IMR-90 (cell line): ENCODE measurements at places on chromosomes 16 and 17.

- no peak within 1 kb of the TSS for H3K4me3 ChIP-seq
- H3K36me3 ChIP-seq, result no peaks in the 10 kb centered on the region
- no peak within 1 kb of the TSS for H3K27ac ChIP-seq
Measured at GRCh38 chr16:50681021-50681885, at the start of gene SNX20. Gene SNX20 (minus strand): TSS chr16:50681312. CDS start chr16:50677526, 3,786 bp downstream.

DNA sequence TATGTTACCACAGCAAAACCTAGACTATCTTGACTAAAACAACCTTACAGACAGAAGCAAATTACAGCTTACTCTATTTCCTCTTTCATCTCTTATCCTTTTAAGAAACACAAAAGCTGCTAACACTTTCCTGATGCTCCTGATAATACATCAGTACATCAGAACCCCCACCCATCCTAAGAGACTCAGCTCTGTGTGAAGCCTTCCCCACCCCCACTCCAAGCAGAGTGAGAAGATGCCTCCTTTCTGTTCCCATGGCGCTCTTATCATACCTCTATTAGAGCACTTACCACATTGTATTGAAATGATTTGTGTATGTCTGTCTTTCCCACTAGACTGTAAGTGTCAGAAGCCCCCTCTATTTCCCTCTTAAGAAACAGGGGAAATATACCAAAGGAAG lies 42.4 kb upstream of the HS3ST2 start:
- no peak overlapping the region for H3K27ac ChIP-seq
- no peaks in the 10 kb centered on the region for H3K27me3 ChIP-seq
- H3K4me1 ChIP-seq, result no peaks in the 10 kb centered on the region
- H3K4me3 ChIP-seq, result no peak overlapping the region
- no peaks in the 10 kb centered on the region for H3K36me3 ChIP-seq

DNA sequence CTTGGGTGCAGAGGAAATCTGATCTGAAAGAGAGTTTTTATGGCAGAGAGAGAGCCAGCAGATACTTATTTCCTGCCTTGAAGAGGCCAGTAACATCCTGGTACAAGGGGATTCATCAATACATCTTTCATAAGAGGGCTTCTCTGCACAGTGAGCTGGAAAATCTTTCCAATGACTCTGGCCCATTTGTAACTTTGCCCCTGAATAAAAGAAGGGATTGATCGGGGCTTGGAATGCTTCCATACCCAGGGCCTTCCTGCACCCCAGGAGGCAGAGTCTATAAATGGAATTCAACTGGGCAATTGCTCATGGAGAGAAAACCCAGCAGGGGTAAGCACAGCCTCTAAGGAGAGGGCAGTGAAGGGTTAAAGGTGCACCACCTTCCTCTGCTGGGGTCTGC lies 163.3 kb downstream of the XYLT1 start:
- no peak overlapping the region for H3K4me3 ChIP-seq
- H3K4me1 ChIP-seq, result no peaks in the 10 kb centered on the region
- H3K27me3 ChIP-seq, result no peaks in the 10 kb centered on the region
- no peaks in the 10 kb centered on the region for H3K36me3 ChIP-seq
- no peak for DNase-seq

DNA sequence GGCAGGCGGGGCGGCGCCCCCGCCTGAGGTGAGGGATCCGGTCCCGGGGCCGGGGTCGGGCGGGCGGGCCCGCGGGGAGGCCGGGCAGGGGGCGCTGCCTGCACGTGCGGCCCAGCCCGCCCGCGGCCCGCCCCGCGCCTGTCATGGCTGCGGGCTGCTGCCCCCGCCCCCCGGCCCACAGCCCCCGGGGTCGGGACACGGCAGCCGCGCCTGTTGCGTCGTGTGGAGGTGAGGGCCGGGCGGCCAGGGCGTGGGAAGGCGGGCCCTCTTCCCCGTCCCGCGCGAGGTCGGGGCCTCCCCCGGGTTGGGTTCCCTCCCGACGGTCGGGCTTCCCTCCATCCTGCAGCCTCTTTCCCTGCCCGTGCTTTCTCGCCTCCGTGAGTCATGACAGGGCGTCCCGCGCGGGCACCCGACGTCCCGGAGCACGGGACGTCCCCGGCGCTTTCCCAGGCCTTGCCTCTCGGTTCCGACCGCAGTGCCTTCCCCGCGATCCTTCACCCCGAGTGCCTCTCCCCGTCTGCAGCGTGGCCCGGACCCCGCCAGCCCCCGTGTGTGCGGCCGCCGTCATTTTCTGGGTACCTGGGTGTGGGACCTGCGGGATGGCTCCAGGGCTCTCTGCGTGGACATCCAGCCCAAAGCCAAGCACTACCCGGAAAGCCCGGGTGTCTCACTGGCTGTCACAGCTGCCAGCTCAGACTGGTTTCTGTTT lies 76.7 kb downstream of the CHD9 start:
- H3K4me1 ChIP-seq, result peaks cover 7% of the 10 kb centered on the region
- no peaks in the 10 kb centered on the region for H3K36me3 ChIP-seq
- H3K27me3 ChIP-seq, result no peaks in the 10 kb centered on the region
- DNase-seq, result peak; percentile 31

DNA sequence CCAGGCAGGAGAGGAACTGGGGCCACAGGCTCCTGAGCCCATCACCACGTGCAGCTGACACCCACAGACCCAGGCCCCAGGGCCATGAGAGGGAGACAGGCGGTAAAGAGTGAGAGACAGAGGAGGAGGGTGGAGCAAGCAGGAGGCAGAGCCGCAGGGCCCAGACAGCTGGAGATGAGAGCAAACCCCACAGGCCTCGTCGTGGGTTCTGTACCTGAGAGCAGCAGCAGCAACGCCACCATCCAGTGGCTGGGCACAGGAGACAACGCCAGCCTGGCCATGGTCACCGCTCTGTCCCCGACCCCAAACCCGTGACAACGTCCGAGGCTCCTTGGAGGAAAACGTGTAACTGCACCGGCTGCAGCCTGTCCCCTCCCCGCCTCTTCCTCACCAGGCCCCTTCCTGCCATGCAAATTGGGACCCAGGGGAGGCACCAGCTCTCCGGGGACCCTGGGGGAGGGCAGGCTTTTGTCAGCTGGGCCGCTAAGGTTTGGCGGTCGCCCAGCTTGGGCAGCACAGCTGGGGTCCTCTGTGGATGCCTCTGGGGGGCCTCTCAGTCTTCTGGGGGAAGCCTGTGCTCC lies at the start of gene CD79B:
Gene CD79B, minus strand, starts transcription at position 351 of the 581 bp plus-strand sequence. Its CDS starts 70 bp downstream, at position 281.
- no peaks in the 10 kb centered on the region for H3K4me1 ChIP-seq
- no peaks in the 10 kb centered on the region for H3K36me3 ChIP-seq
- H3K27me3 ChIP-seq, result peaks cover 38% of the 10 kb centered on the region

GRCh38 chr17:79691931-79692330 lies 38.8 kb upstream of the ENPP7 start:
- no peaks in the 10 kb centered on the region for H3K4me1 ChIP-seq
- H3K4me3 ChIP-seq, result no peak overlapping the region
- no peak overlapping the region for H3K27ac ChIP-seq
- peaks cover 34% of the 10 kb centered on the region; the same call in 1 of the 2 replicates for H3K27me3 ChIP-seq
- no peaks in the 10 kb centered on the region for H3K36me3 ChIP-seq

GRCh38 chr16:74291577-74292208 lies 4.9 kb upstream of the PSMD7 start:
- no peaks in the 10 kb centered on the region for H3K27me3 ChIP-seq
- no peaks in the 10 kb centered on the region for H3K36me3 ChIP-seq
- no peaks in the 10 kb centered on the region for H3K4me1 ChIP-seq
- H3K4me3 ChIP-seq, result no peak overlapping the region

GRCh38 chr16:69924041-69924775 lies 26.9 kb upstream of the CLEC18A start:
- H3K4me1 ChIP-seq, result peaks cover 8% of the 10 kb centered on the region
- H3K27me3 ChIP-seq, result no peaks in the 10 kb centered on the region
- DNase-seq, result no peak
- H3K4me3 ChIP-seq, result no peak overlapping the region
- peak overlapping the region; percentile 43; the same call in 1 of the 2 replicates for H3K27ac ChIP-seq

DNA sequence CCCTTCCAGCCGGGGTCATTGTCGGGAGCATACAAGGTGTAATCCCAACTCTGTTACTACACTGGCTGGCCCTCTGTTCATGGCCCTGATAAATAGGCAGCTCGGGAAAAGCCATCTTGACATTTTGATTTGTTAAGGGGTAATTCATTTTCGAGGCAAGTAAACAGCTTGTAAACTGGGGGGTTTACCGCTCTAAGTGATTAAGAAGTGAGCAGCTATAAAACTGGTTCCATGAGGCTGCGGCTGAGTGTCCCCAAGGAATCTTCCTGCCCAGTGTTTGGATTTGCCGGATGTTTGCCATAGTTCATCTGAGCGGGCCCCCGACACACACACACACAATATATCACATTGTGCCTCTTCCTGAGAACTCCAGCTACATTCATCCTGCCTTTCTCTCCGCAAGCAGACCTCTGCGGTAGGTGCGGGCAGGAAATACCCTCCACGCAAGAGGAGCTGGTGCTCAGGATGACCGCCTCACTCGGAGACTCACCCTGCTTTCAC lies 92.2 kb downstream of the SOCS1 start:
- H3K4me1 ChIP-seq, result peaks cover 25% of the 10 kb centered on the region
- peaks cover 13% of the 10 kb centered on the region for H3K36me3 ChIP-seq
- DNase-seq, result no peak
- H3K27ac ChIP-seq, result no peak overlapping the region

GRCh38 chr16:860891-861290 lies 60.4 kb upstream of the GNG13 start:
- no peaks in the 10 kb centered on the region for H3K27me3 ChIP-seq
- no peak overlapping the region for H3K27ac ChIP-seq
- no peaks in the 10 kb centered on the region for H3K4me1 ChIP-seq
- no peak for DNase-seq
- H3K4me3 ChIP-seq, result no peak overlapping the region

- H3K27me3 ChIP-seq, result no peaks in the 10 kb centered on the region
- no peak for DNase-seq
- peaks cover 40% of the 10 kb centered on the region for H3K36me3 ChIP-seq
- no peak overlapping the region for H3K4me3 ChIP-seq
- H3K4me1 ChIP-seq, result no peaks in the 10 kb centered on the region
- no peak overlapping the region for H3K27ac ChIP-seq
Measured at GRCh38 chr16:8828541-8829165, 31.0 kb downstream of the PMM2 start.

DNA sequence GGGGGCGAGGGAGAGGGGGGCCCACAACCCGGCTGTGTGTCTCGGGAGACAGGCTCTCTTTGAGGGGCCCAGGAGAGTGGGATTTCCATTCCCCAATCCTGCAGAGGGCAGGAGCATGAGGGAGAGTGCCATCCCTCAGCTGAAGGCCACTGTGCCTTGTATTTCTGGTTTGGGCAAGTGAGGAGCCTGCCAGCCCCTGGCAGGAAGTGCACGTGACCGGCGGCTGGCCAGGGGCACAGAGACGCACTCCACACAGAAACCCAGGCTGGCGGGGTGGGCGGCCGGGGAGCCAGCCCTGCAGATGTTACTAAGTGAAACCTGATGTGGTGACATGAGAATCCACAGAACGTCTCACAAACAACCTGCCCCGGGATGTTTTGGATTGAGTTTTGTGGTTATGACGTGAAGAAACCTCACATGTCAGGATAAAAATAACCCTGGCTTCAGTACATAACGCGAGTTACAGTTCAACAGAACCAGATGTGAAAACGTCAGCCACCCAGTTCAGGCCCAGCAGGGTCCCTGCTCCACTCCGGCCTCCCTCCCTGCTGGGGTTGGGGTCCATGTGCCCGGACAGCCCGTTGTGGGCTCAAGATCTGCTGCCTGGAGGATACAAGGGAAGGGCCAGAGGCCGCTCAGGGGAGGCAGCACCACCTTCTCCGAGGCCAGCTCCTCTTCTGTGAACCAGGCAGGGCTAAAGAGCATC lies 51.7 kb upstream of the MTSS2 start:
- peak overlapping the region; percentile 95 for H3K27ac ChIP-seq
- no peaks in the 10 kb centered on the region for H3K36me3 ChIP-seq
- H3K27me3 ChIP-seq, result no peaks in the 10 kb centered on the region
- DNase-seq, result peak; percentile 99

DNA sequence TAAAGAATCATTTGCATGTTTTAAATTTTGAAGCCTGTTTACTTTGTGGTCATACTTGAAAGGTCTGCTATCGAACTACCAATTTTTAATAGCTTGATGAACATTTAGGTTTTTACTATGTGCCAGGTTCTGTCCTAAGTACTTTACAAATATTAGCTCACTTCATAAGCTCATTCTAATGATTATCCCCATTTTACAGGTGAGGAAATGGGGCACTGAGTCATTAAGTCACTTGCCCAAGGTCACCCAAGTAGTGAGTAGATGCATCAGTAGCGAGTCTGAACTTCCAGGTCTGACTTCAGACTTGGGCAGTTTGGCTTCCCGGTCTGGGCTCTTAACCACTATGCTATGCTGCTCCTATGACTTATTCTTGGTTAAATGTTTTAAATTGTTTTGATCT lies 4.0 kb downstream of the NDEL1 start:
- no peak overlapping the region for H3K27ac ChIP-seq
- peaks cover 18% of the 10 kb centered on the region for H3K36me3 ChIP-seq
- no peaks in the 10 kb centered on the region for H3K27me3 ChIP-seq
- H3K4me3 ChIP-seq, result no peak overlapping the region
- peaks cover 2% of the 10 kb centered on the region; the same call in 1 of the 2 replicates for H3K4me1 ChIP-seq

GRCh38 chr17:8123695-8124349 lies at the start of gene HES7:
Gene HES7 (minus strand): TSS chr17:8124106. CDS start chr17:8124084, 22 bp downstream.
- peak within 1 kb of the TSS; percentile 73 for H3K4me3 ChIP-seq
- peaks cover 8% of the 10 kb centered on the region for H3K4me1 ChIP-seq
- H3K36me3 ChIP-seq, result no peaks in the 10 kb centered on the region
- no peaks in the 10 kb centered on the region for H3K27me3 ChIP-seq

- H3K4me1 ChIP-seq, result no peaks in the 10 kb centered on the region
- H3K4me3 ChIP-seq, result no peak overlapping the region
- DNase-seq, result no peak
- no peak overlapping the region for H3K27ac ChIP-seq
- peaks cover 6% of the 10 kb centered on the region for H3K36me3 ChIP-seq
Measured at GRCh38 chr17:20216154-20216815, 207.1 kb downstream of the SPECC1 start.

DNA sequence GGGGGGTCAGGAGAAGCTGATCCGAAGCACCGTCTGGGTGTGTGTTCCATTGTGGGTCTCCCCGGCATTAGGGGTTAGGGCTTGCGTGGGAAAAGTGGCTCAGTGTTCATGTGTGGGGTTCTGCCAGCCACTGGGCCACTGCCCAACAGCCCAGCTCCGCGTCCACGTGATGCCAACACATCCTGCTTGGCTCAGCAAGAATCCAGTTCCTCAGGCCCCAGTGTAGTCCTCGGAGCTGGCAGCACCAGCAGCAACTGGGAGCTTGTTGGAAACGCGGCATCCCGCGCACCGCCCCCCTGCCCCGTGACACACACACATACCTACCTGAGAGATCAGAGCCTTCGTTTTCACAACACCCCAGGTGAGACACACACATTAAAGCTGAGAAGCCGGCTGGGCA lies 18.9 kb downstream of the LGALS9 start:
- H3K27ac ChIP-seq, result no peak overlapping the region
- DNase-seq, result no peak
- peaks cover 8% of the 10 kb centered on the region; the same call in 1 of the 2 replicates for H3K36me3 ChIP-seq
- H3K4me3 ChIP-seq, result no peak overlapping the region
- no peaks in the 10 kb centered on the region for H3K4me1 ChIP-seq

GRCh38 chr17:43530288-43531081 lies 15.7 kb downstream of the ETV4 start:
- peaks cover 17% of the 10 kb centered on the region for H3K36me3 ChIP-seq
- peaks cover 14% of the 10 kb centered on the region for H3K4me1 ChIP-seq
- peak overlapping the region; percentile 97 for H3K27ac ChIP-seq
- no peaks in the 10 kb centered on the region for H3K27me3 ChIP-seq

- peak overlapping the region; percentile 79 for H3K27ac ChIP-seq
- no peak for DNase-seq
- peaks cover 61% of the 10 kb centered on the region for H3K36me3 ChIP-seq
- peaks cover 16% of the 10 kb centered on the region for H3K4me1 ChIP-seq
- no peaks in the 10 kb centered on the region for H3K27me3 ChIP-seq
Measured at GRCh38 chr17:78823282-78824046, 17.1 kb downstream of the USP36 start.
